ENCODE measurements at places on chromosomes 1 and 21.

GRCh38 chr1:214385428-214385827 lies 104.5 kb downstream of the SMYD2 start:
- DNase-seq, result no peak

GRCh38 chr1:174049514-174049913 lies 27.4 kb upstream of the RC3H1 start:
- DNase-seq, result no peak

DNA sequence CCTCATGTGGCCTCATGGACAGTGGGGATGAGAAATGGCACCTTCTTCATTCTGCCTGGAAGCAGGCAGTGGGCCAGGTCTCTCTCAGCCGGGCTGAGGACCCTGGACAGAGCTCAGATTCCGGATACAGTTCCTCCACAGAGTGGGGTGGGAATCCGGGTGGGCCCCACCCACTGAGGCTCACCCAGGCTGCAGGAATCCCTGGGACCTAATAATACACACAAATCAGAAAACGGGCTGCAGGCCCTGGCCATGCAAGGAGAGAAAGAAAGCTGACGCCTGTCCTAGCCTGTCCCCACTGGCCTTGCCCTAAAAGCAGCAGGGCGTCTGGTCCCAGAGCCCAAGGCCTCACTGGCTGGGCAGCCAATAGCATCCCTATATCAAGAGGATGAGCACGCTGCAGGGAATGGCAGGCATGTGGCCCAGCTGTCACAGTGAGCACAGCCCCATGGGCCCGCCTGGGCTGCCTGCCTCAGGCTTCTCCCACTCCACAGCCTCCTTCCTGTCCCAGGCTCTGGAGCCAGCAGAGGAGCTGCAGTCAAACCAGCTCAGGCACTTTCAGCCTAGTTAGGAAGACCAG lies 25.3 kb downstream of the ACTA1 start:
- DNase-seq, result no peak

DNA sequence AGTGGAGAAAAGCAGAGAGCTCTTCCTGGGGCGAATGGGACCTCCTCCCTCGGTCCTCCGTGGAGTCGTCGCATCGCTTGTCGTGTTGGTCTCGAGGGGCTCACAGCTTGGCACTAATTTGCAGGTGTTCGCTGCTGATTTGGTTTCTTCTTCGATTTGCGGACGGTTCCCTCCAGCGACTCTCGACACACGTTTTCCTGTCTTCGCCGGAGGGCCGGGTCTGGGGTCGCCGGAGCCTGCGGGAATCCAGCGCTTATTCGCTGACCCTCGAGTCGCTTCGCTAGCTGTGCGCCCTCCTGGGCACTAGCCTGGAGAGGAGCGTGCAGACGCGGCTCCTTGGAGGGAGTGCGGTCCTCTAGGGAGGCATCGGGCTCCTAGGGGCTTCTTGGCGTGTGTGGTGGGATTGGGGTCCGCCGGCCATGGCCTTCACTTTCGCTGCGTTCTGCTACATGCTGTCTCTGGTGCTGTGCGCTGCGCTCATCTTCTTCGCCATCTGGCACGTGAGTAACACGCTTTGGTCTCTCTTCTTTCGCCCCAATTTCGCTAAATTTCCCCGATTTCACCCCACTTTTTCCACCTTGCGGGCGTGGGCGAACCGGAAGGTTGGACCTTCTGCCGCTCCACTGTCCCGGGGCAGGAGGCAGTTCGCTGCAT lies 766 bp downstream of the CNIH3 start:
- no peak for DNase-seq

DNA sequence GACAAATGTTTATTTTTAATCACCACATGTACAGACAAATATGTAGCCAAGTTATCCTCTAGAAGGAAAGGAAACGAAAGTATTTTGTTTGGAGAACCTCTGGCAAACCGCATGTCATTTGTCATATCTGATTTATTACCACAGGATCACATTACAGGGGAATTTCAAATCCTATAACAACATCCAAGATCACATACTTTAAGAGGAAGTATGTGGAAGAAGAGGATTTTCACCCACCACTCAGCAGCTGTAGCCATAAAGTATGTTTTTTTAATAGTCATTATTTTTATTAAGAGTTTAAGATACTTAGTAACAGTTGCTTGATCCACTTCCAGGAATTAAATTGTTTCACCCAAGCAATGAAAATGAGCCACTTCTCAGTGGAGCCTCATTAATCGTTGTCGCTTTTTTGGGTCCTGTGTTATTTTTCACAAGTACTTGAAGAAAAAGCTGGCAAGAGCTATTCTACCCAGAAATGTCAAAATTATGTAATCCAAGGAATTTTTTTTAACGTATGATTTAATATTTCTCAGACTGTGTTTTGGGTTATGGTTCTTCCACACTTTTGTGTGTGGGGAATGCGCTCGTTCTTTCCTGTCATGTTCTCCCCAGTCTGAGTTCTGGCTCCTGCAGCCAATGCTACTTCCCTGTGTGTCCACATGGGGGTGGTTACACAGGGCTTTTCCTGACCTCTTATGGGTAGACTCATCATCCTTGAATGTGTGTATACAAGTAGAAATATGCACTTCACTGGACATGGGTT lies 6.9 kb downstream of the SERTAD4 start:
- no peak for DNase-seq

- DNase-seq, result no peak
Observed at GRCh38 chr1:112536561-112536960, 27.8 kb downstream of the WNT2B start.

DNA sequence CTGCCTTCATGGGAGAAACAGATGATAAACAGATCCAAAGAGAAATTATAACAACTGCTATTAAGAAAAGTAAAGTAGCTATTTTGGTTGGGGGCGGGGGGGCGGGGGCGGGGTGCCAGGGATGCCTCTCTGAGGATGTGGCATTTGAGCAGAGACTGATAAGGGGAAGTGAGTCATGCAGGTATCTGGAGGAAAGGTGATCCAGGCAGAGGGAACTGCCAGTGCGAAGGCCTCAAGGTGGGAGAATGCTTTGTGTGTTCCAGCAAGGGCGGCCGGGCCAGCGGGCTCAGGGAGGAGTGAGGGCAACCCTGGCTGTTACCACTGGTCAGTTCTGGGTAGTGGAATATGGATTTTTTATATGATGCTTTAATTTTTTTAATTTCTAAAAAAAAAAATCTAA lies 7.0 kb upstream of the TNFRSF1B start:
- no peak for DNase-seq

Measured in stimulated activated CD8-positive, alpha-beta memory T cell treated with anti-CD3 and anti-CD28 coated beads, Interleukin-15, amount 100 ng/mL, for 4 hours (primary cell).